ENCODE measurements at places on chromosomes 12 and 14.

GRCh38 chr14:64394423-64394822 is 6.3 kb downstream of the MTHFD1 start:
- no peak for DNase-seq

DNA sequence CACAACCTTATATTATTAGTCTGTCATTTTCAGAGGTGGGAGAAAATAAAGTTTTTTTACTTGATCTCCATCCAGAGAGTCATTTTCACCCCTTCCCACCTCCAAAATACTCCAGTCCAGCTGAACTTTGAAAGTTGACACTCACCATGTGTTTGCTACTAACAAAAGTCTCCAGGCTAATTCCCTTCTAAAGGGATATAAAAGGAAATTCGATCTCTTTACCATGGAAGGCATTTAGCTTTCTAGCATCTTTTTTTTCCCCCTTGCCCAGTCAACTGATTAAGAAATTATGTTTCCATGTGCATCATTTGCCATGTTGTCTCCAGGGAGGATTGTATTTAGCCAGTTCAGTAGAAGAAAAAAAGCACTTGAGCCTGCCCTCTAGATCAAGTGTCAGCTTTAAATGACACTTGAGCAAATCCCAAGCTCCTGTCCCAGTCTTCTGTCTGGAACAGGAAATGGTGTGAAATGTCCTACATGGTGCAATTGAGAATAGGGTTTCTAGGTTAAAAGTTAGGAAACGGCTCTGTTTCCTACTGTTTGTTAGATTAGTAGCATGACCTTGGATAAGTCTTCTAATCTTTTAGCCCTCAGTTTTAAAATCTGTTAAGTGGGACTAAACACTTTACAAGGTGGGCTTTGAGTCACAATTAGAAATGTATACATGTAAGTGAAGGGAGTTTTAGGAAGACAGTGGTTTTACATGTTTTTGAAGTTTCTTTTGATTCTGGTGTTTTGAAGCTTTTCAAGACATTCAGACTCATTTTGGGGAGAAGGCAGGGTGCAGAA is 67.2 kb downstream of the GNS start:
- peak; percentile 81 for DNase-seq

GRCh38 chr14:95769976-95770375 is 56.1 kb upstream of the TCL1A start:
- DNase-seq, result no peak

- no peak for DNase-seq
Measured at GRCh38 chr12:46617167-46617566, 208.6 kb downstream of the SLC38A4 start.

GRCh38 chr12:71662849-71663560 is 643 bp downstream of the ZFC3H1 start:
- DNase-seq, result peak; percentile 9

GRCh38 chr12:125013816-125014442 is 20.5 kb downstream of the BRI3BP start:
- no peak for DNase-seq

- no peak for DNase-seq
Measured at GRCh38 chr14:76205708-76206107, 54.0 kb downstream of the GPATCH2L start.

DNA sequence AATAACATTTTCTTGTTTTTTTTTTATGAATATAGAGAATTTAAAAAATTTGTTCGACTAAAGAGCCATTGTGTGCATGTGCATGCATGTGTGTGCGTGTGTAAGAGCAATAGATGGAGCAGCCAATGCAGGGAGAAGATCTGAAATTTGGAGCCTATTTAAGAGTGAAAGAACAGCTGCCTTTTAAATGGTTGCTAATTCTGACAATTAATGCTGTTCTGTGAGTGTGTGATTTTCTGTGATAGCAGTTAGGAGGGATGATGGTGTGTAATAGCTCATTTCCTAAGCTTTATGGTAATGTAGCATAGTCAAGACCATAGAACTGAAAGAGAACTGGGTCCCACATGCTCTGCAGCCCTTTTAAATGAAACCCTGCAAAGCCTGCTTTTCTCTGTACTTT is 137.9 kb downstream of the NRXN3 start:
- no peak for DNase-seq

Measured in HFF-Myc (cell line).